ENCODE measurements at places on chromosomes 11 and 22.
A peak's percentile ranks its signal among the peaks of the same experiment; 100 is the strongest.

DNA sequence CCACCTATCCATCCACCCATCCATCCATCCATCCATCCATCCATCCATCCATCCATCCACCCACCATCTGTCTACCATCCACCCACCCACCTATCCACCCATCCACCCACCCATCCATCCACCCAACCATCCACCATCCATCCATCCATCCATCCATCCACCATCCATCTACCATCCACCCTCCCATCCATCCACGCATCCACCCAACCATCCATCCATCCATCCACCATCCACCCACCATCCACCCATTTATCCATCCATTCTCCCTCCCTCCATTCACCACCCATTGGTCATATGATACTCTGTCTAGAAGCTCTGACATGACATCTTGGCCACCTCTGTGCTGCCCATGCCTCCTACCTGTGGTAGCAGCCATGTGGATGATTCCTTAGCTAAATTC is 31.7 kb downstream of the MUC2 start:
- no peak for DNase-seq

- DNase-seq = no peak
Observed at GRCh38 chr11:15817001-15817400, 539.3 kb downstream of the SOX6 start.

- peak; percentile 12 for DNase-seq
Observed at GRCh38 chr11:119709638-119710346, 19.2 kb downstream of the NECTIN1 start.

GRCh38 chr22:46073683-46074504 is 76.4 kb upstream of the PPARA start:
- DNase-seq = no peak

DNA sequence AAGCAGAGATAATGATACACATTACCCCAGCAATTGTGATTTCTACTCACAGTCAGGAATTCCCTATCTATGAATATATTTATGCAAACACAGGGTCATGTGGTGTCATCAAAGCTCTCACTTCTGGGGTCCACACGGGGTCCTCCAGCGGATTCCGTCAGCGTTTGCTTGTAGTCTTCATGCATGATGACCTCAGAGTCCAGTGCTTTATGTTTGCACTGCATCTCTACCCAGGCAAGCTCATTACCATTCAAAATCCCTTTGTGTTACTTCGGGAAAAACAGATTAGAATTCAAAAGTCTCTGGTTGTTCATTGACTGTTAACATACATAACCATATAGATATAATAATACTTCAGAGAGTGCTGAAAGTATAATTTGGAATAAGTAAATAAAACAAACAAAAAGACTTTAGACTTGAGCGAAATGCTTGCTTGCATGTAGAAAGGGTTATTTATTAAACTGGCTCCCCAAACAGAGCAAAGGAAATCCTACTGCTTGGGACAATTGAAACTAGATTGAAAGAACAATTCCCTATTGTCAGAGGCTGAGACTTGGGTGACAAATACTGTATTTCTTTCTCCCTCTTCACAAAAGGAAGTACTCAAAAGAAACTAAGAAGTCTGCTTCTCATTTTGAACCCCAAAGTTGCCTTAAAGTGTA is 423.1 kb downstream of the ETS1 start:
- no peak for DNase-seq

DNA sequence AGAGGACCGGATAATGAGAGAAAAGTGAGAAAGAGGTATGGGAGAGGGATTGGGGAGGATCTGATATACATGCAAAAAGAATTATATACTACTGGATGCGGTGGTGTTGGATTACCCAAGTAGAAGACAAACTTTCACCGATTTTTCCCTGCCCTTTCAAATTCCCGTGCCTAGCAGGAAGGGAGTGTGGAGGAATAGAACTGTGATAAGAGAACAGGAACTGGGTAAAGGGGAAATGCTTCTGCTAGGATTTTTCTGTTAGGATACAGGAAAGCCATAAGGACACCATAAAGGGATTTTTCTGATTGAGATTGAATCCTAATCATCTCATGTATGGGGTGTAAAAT is 480 bp upstream of the MTMR2 start:
- DNase-seq = no peak

- no peak for DNase-seq
Observed at GRCh38 chr11:60378354-60378753, at the start of gene MS4A7. Gene MS4A7 (plus strand): TSS chr11:60378532. CDS start chr11:60383142, 4,610 bp downstream.

DNA sequence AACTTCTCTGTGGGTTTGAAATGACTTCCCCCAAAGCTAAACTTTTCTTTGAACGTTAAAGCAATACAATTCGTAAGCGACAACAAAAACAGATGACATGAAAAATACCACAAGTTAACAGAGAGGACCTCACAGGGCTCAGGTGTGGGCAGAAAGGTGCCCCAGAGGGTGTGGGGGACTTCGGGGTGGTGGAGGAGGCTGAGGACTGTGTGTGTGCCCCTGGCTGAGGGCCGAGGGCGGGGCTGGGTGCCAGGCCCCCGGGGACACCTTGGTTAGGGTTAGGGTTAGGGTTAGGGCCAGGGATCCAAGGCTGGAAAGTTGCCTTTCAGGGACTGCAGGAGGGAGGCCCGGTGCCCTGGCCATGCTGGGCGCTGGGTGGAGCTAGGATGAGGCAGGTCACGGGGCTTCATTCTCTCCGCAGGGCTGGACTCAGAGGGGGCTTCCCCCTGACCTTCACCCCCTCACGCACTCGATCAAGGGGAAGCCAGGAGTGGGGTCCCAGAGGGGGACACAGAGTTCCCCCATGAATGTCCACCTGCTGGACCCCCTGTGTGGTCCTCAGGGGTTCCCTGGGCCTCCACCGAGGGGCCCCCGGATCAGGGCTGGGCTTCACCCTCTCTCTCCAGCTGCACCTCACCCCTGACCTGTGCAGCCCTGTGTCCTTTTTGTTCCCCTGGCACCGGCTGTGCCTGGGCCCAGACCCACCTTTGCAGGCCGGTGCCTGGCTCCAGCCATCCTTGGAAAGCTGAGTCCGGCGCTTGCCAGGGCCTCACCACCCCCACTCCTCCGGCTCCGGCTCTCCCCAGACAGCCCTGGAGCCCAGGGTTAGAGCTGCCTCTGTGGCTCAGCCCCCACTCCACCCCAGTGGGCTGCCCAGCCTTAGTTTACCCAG is 7.0 kb downstream of the TNNI2 start:
- no peak for DNase-seq

DNA sequence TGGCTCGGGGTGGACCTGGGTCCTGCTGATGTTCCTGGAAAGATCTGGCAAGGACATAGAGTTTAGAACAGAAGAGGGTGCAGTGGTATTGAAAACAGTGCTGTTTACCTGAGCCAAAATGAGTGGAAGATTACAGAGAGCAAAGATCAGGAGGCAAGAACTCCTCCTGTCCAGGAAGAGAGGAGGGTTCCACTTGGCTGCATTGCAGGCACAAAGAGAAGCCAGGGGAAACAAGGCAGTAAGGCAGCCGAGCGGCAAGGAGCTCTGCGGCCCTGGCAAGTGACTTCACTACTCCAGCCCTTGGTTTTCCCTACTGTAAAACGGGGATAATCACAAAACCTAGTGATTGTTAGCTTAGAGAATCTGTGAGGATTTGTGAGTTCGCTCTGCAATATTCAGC is 3.7 kb upstream of the PACSIN2 start:
- DNase-seq = no peak

DNA sequence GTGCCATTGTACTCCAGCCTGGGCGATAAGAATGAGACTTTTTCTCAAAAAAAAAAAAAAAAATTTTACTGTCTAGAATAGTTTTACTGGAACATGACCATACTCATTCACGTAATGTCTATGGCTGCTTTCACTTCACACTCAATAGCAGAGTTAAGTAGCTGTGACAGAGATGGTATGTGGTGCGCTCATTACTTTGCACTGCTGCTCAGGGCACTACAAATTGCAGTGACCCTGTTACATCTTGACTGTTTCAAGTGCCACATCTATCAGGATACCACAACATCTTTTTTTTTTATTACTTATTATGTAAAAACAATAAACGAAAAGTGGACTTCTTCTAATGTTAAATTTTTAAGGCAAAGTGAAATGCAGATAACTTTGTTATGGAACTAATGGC is 110.3 kb downstream of the ARHGAP20 start:
- DNase-seq = no peak

GRCh38 chr11:128467610-128468041 is 119.7 kb downstream of the ETS1 start:
- DNase-seq = peak; percentile 61

DNA sequence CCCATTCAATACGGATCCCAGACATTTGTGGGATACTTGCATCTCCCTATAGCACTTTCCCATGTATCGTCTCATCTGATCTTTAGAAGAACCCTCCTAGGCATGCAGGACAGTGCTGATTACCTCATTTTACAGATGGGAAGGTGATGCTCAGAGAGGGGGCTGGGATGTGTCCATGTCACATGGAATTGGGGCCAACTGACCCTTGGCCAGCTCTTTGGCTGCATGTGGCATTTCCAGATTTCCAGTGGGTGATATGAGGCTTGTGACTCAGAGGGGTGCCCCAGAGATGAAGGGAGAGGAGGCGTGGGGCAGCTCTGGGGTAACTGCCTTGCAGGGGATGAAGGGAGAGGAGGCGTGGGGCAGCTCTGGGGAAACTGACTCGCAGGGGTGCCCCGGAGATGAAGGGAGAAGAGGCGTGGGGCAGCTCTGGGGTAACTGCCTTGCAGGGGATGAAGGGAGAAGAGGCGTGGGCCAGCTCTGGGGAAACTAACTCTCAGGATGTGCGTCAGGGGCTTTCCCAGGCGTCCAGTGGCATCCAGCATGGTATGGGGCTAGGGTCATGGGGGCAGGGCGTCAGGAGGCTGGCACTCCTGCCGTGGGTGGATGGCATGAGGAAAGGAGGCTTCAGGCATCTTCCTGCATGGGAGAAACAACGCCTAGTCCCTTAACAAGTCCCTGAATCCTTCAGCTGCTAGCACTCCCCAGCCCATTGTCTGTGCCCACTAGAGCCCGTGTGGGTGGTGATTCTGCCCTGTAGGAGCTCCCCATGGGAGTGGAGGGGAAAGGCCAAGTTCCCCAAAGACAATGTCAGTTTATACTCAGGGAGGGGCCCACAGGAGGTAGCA is 11.9 kb upstream of the CERK start:
- peak; percentile 46 for DNase-seq

GRCh38 chr11:47983464-47984397 is 3.4 kb downstream of the PTPRJ start:
- no peak for DNase-seq

GRCh38 chr22:29202212-29203192 is 3.2 kb upstream of the EMID1 start:
- DNase-seq = peak; percentile 82

GRCh38 chr22:39717099-39717498 is 146.5 kb downstream of the CACNA1I start:
- no peak for DNase-seq

- no peak for DNase-seq
Observed at GRCh38 chr11:58933661-58934060, 5.6 kb upstream of the GLYATL1 start.

DNA sequence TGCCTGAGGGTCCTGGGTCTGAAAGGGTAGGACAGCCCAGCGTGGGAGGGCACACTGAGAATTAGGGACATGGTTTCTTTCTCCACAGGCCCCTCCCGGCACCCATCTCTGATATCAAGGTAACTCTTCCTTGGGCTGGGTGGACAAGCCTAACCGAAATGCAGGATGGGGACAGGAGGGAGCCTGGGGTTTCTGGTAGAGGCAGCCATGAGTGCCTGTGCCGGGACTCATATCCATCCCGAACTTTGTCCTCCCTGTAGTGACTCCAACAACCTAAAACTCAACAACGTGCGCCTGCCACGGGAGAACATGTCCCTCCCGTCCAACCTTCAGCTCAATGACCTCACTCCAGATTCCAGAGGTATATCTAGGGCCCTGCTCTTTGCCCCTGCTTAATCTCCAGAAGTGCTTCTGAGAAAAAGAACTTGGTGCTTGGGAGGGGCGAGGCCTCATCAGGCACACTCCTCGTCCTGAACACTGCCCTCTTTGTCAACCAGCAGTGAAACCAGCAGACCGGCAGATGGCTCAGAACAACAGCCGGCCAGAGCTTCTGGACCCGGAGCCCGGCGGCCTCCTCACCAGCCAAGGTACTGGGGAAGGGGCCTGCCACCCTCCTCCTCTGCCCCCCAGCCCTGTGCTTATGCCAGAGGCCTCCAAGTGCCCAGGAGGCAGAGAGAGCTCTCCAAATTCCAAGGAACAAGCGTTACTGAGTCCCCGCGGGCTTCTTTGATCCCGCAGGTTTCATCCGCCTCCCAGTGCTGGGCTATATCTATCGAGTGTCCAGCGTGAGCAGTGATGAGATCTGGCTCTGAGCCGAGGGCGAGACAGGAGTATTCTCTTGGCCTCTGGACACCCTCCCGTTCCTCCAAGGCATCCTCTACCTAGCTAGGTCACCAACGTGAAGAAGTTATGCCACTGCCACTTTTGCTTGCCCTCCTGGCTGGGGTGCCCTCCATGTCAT is 3.1 kb downstream of the TMEM25 start:
- DNase-seq = no peak

- peak; percentile 18 for DNase-seq
Observed at GRCh38 chr11:70399681-70400112, 1.4 kb downstream of the CTTN start.

DNA sequence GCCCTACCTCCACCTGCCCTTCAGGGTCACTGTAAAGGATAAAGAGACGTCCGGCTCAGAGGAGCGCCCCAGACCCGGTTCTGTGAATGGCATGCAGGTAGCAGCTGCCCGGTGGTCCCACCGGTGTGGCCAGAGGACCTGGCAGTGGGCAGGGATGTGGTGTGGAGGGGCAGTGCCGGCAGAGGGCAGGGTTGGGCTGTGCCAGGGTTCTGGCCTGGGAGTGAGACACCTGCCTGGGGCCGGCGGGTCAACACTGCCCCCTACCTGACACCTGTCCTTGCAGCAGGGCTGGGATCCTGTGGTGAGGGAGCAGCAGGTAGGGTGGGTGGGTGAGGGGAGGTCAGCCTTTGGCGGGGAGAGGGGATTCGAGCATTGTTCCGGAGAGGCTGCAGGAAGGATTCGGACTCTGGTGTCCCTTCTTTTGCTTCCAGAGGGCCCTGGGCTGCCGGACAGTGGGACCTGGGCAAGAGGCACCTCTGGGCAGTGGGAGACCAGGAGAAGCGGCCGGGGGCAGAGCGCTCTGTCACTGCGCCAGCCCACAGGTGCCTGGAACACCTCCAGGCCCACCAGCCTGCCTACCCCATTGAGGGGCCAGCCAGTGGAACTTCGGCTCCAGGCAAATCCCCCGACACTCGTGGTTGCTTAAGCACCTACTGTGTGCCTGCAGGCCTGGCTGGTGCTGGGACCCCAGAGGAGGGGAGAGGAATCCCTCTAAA is 1.6 kb upstream of the PHLDA2 start:
- DNase-seq = peak; percentile 57

GRCh38 chr11:34613015-34613414 is 7.9 kb upstream of the EHF start:
- no peak for DNase-seq

DNA sequence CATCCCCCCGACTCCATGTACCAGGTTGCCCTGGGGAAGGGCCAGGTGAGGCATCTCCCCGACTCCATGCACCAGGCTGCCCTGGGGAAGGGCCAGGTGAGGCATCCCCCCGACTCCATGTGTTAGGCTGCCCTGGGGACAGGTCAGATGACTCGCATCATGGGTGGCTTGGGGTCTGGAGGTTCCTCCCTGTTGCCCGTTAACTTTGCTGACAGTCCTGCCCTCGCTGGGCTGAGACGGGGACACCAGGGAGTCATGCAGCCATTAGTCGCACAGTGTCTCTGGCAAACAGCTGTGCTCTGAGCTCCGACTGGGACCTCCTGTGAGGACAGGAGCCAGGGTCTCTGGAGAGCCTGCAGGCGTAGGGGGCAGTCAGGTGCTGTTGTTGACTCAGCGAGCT is 336.1 kb downstream of the TBC1D22A start:
- no peak for DNase-seq

- no peak for DNase-seq
Observed at GRCh38 chr11:69635195-69635594, 5.8 kb upstream of the CCND1 start.

All from stimulated activated CD4-positive, alpha-beta T cell treated with anti-CD3 and anti-CD28 coated beads, Interleukin-15, amount 100 ng/mL, for 24 hours (primary cell).